ENCODE measurements at places on chromosomes 12 and 14.

DNA sequence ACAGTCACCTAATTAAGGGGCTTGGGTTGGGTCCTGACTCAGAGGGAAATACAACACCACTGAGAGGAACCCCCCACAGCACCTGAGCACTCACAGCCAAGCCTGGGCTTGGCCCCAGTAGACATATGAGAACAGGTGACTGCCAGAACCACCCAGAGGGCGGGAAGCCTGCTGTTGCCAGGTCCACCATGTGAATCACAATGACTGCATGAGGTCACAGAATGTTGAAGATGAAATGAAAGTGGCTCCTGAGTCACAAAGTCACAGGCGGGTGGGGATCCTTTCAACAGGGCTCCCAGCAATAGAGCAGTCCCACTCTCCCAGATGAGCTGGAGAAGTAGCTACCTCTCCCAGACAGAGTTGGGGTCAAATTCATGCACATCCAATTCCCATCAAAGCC lies at the start of gene LRRC74A:
Gene LRRC74A, plus strand, starts transcription at position 287 of the 400 bp plus-strand sequence. CDS start 290 bp downstream, outside the sequence.
- no peak for DNase-seq

GRCh38 chr12:6158255-6158654 lies 33.8 kb upstream of the VWF start:
- DNase-seq: no peak

DNA sequence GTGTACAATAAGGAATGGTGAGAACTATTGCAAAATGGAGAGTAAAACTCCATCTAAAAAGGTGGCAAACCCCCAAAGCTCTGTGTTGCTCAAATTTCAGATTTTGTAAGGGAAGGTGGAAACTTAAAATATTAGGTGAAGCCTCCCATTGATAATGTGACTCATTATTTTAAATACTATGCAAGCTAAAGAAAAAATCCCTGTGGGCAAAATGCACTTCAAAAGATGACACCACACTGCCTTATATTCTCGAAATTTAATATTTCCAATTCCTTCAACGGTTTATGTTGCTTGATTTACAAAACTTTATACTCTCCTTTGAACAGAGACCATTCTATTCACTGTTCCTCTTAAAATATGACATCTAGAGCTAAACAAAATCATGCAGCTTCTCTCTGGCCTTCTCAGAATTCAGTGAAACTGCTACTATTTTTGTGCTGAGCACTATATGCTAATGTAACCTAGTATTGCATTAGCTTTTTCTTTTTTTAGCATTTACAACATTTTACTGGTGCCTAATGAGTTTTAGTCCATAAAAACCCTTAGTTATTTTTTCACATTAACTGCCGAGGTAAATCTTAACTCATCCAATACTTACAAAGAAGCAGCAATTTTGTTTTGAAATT lies 297.7 kb downstream of the SYT1 start:
- no peak for DNase-seq

DNA sequence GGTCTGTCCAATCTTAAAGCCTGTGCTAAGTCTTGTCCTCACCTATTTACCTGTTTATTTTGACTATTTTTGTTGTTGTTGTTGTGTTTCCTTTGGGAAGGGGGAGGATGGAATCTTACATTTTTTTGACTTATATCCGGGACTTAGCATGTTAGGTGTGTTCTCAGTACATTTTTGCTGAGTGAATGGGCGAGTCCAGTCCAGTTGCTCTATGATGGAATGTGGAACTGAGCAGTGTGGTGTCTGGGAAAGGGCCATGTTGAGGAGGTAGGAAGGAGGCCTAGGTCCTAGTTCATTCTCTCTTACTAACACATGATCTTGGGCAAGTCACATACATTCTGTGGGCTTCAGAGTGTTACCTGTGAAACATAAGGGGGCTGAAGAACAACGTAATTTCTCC lies 80.9 kb upstream of the SLC38A2 start:
- no peak for DNase-seq

- DNase-seq: no peak
These were observed 52.6 kb downstream of the IFT81 start for GRCh38 chr12:110176745-110177144.

GRCh38 chr12:56898938-56899337 lies 35.3 kb downstream of the SDR9C7 start:
- no peak for DNase-seq

GRCh38 chr14:85466678-85467077 lies 63.3 kb upstream of the FLRT2 start:
- no peak for DNase-seq

DNA sequence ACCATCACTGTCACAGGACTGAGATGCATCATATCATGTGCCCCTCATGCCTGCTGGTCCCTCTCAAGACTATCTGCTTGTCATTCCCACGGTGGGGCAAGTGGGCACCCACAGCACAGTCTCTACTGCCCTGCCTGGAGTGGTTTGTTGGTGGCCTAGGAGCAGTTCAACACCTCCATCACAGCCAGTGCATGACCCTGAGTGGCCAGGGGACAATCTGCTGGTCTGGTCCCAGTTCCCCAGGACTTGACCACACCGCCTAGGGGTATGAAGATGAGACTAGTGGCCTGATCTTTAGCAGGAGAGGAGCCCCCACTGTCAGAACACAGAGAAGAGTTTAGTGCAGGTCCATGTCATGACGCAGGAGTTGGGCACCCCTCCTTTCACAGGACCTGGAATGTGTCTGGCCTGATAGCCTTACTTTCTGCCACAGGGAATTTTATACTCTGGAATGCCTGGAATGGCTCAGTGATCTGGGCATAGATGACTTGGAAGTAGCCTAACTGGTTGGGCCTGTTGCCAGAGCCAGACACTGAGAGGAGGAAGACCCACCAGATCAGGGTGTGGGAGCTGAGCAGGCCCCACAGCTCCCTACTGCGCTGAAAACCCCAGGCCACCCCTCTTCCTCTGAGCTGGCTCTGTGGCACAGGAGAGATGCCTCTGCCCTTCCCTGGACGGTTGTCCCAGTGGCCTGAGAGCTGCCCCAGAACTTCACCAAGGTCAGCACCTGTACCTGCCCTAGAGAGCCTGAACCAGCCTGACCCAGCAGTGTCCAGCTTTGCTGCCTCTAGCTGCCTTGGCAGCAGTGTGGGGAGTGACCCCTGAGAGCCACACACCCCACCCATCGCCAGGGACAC lies 83.3 kb downstream of the PUS7L start:
- no peak for DNase-seq

- no peak for DNase-seq
These were observed 309.4 kb downstream of the VRK1 start for GRCh38 chr14:97106609-97107008.

GRCh38 chr12:19303496-19303895 lies 135.8 kb upstream of the AEBP2 start:
- no peak for DNase-seq

DNA sequence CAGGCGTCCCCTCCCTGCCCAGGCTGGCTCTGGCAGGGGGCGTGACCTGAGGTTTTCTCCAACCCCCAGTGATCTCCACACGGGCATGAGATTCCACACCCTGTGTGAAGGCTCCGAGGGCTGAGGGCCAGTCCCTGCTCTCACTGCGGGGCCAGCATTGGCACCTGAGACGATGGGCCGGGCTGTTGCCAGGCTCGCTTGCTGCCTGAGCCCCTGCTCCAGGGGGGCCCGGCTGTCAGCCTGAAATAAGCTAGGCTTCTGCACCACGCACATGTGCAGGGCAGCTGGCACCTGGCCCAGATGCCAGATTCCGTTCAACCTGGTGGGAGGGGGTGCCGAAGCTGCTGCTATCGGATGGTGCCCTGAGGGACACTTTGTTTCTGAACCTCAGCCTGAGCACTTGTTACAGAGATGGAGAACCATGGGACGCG lies 196.5 kb upstream of the PRMT8 start:
- DNase-seq: no peak

- DNase-seq: no peak
These were observed 147.0 kb downstream of the PTPRO start for GRCh38 chr12:15469356-15469755.

DNA sequence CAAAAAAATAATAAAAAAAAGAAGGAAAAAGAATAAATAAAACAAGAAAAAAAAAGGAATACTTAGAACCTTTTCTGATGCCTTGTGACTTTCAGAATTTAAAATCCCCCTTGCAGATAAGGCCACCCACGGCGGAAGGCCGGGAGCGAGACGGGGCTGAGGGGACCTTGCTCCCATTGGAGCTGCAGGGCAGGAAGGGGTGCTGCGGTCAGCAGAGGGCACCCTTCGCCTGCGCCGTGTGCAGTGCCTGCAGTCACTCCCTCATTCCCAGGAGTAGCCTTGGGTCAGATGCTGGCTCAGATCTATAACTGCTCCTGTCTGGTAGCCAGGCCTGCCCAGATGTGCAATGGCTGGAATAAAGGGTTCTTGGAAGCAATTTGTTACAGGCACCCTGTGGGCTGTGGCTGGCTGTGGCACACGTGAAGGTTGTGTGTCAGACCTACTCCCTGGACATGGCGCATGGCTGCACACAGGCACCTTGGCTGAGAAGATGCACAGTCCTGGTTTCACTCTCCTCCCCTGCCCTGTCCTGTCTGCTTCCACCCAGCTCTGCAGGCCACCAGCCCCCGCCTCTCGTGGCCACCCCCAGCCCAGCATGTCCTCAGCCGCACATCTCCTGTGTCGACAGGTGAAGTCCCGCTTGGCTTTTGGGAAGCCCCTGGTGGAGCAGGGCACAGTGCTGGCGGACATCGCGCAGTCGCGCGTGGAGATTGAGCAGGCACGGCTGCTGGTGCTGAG lies 13.4 kb upstream of the ALDH2 start:
- DNase-seq: no peak

DNA sequence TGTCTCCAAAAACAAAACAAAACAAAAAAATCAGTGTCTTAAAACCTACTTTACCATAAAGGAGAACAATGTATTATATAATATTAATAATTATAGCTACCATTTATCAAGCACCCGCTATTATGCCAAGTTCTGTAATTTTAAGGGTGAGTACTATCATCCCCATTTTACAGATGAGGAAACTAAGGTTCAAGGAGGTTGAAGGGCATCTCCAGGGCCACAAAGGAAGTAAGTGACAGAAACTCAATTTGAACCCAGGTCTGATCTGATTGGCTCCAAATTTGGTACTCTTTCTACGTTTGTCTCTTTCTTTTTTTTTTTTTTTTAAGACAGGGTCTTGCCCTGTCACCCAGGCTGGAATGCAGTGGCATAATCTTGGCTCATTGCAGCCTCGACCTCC lies 115.4 kb downstream of the BCAT1 start:
- no peak for DNase-seq

- no peak for DNase-seq
These were observed 9.6 kb downstream of the ACTN1 start for GRCh38 chr14:68969278-68970033.

- no peak for DNase-seq
These were observed 1097.4 kb upstream of the TMEM132C start for GRCh38 chr12:127169321-127170181.

GRCh38 chr12:3241621-3242020 lies 164.4 kb downstream of the TSPAN9 start:
- DNase-seq: no peak

DNA sequence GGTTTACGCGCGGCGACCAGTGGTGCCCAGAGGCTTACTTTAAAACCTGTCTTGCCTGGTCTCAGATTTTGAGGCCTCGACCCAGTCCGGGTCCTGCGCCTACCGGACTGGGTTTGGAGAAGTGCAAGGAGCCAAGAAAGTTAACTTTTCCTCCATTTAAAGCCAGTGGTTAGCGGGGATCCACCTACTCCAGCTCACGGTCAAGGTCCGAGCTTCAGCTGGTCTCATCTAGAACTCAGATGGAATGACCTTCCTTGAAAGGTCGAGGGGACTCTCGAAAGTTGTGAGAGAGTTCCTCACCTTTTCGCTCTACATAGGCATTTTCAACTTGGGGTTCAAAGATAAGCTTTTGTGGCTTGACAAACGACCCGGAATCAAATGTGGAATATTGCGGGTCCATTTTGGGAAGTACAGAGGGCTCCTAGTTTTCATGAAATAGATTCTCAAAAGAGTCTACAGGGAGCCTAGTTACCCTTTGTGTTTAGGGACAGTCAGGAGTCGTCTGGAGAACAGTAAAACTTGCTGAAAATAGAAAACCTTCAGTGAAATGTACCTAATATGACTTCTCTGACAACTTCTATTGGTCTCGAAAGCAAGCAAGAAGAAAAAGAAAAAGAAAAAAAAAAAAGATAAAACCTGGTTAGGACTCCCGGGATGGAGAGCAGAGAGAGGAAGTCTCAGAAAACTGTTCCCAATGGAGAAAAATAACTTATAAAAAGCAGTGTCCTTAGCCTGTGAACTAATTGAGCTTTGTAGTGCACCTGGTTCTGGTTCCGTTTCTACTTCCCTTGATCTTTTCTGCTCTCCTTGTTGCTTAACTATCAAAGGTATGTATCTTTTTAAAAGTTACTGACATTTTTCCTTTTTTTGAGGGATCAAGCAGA lies 1.4 kb downstream of the KCNMB4 start:
- no peak for DNase-seq

DNA sequence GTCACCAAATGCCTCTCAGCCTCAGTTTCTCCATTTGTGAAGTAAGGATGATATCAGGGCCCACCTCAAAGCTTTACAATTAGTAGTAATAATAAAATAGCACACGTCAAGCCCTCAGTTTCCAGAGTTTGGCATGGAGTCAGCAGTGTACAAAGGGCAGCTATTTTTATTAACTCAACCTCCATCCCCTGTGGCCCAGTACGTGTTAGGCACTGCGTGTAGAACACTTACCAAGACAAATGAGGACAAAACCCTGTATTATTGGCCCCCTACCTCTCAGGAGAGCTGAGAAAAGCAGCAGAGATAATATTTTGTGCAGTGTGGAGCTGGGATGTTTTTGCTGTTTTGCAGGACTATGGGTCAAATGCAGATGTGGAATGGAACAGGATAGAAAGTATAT lies 280.8 kb downstream of the C12orf75 start:
- no peak for DNase-seq

- no peak for DNase-seq
These were observed 1.8 kb downstream of the FLRT2 start for GRCh38 chr14:85531587-85532373.

All from stimulated activated CD8-positive, alpha-beta memory T cell treated with anti-CD3 and anti-CD28 coated beads, Interleukin-15, amount 100 ng/mL, for 24 hours (primary cell).